ENCODE measurements at places on chromosomes 4 and X.

GRCh38 chr4:84578540-84579402 is 4.2 kb upstream of the CDS1 start:
- peak; percentile 42 for DNase-seq

DNA sequence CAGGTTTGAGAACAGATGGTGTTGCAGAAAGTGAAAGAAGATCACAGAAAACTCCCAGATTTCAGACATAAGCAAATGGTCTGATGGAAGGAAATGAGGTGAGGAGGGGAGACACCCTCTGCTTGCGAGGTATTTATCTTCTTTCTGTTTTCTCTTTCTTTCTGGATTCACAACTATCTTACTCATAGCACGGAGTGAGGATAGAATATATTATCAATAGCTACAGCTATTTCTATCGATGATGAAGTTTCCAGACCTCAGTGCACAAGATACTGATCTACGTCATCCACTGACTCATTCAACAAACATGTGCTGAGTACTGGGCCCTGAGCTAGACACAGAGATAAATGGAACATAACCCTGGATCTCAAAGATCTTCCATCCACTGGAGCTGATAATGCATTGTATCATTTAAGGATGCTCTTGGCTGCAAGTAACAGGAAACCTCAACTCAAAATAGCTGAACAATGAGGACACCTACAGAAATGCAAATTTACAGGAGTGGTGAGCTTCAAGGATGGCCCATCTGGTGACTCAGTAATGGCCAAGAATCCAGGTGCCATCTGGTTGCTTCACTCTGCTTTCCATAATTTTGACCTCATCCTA is 21.2 kb downstream of the SLC2A9 start:
- no peak for DNase-seq

DNA sequence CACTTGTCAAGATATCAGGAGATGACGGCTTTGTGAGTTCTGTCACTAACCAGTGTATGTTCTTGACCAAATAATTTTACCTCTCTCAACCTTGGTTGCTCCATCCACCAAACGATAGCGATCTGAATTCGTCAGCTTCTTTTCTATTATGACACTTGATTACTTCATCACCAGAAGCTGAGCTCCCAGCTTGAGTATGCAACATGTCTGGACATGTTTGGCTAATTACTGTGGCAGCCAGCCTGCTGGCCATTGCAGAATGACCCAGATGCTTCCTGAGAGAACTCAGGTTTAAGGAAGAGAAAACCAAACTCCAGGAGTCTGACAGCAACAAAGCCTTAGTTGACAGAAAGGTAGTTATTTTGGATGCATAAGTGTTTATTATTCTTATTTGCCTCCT is 46.4 kb upstream of the PARM1 start:
- no peak for DNase-seq

DNA sequence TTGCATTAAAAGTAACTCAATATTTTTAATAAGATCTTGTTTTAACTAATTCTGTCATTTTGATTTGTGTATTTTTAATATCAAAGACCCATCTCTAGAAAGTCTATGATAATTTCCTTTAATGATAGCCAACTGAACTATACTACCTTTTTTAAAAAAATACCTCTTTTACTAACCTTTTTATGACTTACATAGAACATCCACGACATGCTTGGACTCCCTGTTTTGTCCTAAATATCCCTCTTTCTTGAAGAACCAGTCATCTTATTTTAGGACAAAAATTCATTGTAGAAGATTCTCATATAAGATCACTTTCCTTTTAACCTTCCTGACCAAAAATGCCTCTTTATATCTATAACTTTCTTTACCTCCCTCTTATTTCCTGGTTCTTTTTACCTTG is 76.8 kb upstream of the GC start:
- DNase-seq = no peak

GRCh38 chrX:105758754-105759153 is 63.6 kb upstream of the NRK start:
- no peak for DNase-seq

All from hematopoietic multipotent progenitor cell treated with erythropoietin and hydrocortisone succinate and interleukin-3 and kit ligand, for 8 days (in vitro differentiated cells).